ENCODE measurements at places on chromosomes 7 and 10.

- no peak for DNase-seq
Observed at GRCh38 chr10:127198307-127198706, 1.9 kb upstream of the INSYN2A start.

DNA sequence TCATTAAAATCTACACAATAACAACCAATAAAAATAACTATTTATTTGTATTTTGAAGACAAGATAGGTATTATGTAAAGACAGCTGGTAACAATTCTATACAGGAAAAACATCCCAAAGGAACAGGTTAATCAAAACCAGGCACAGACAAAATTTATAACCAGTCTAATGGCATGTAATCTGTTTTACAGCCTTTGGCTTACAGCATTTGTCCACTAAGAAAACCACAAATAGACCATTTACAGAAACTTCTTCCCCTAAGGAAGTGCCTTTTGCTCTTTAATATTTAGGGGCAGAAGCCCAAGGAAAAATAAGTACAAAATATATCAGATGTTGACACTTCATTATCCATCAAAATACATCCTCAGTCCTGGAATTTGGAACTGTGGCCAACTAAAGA is 65.0 kb downstream of the SVIL start:
- no peak for DNase-seq

DNA sequence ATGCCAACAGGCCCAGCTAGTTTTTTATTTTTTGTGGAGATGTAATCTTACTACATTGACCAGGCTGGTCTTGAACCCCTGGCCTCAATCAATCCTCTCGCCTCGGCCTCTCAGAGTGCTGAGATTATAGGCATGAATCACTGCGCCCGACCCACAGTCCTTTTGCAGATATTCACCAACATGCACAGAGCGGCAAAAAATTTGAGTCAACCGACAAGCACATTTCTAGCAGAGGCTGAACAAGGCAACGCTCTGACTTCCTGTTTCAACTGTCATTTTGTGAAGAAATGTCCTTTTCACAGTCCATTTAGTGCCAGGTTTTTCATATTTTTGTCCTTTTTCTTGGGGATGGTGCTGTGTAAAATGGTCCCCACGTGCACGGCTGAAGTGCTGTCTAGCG is 71.1 kb upstream of the KAT6B start:
- no peak for DNase-seq

DNA sequence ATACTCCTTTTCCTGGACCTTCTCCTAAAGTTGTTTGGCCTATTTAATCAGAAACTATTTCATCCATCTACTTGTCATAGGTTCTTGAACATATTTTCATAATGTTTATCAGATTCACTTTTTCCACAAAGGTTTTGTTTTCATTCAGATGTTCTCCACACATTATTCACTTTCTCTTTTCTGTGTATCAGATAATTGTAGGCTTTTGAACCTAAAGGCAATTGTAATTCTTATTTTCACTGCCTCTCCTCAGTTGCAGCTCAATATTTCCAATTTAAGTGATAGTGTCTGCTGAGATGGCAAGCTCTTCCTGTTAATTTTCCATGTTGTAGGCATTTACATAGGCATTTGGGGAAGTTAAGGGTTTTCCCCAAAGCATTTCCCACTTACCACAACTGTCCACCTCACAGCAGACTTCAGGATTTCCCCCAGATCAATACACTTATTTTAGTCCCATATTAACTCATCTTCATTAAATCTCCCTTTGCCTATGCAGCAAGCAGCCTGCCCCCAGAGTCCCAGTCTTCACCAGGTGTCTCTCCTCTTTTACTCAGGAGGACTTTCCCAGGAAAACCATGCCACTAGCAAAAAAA is 12.3 kb upstream of the IKZF1 start:
- no peak for DNase-seq

DNA sequence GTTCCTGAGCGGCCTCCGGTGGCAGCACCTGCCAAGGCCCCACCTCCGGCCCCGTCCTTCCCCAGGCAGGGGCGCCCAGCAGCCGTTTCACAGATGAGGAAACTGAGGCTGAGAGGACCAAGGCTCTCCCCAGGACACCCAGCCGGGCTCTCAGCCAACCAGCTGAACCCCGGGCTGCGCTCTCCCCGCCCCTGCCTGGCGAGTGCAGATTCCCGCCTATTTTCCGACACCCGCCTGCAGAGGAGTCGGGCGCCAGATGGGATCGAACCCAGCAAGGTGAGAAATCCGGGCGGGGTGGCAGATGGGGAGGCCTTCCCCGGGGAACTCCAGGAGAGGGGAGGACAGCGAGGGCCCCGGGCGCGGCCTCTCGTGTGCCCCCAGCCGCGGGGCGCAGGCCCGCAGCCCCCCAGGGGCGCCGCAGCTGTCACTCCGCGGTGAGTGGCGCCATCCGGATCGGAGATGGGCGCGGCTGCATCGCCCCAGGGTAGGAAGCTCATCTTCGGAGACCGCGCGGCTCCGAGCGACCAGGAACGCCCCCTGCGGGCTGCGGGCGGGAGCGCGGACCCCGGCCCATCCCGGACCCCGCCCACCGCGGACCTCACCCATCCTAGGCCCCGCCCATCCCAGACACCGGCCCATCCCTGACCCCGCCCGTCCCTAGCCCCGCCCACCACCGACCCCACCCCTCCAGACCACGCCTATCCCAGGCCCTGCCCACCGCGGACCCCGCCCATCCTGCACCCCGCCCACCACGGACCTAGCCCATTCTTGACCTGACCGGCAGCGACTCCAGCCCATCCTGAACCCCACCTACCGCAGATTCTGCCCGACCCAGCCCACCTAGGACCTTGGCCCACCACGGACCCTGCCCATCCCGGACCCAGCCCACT is 90.3 kb downstream of the MICALL2 start:
- peak; percentile 96 for DNase-seq

DNA sequence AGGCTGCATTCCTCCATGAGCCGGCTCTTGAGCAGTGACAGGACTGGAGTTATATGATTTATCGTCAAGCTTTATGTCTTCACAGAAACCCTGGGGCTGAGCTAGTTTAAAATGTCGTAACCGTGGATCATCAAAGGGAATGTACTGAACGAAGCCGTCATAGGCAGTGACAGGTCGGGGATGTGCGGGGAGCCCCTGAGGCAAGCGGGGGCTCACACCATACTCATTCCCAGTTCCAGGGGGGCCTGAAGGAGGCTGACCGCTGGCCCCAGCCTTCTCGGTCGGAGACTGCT is 30.7 kb downstream of the JCAD start:
- no peak for DNase-seq

DNA sequence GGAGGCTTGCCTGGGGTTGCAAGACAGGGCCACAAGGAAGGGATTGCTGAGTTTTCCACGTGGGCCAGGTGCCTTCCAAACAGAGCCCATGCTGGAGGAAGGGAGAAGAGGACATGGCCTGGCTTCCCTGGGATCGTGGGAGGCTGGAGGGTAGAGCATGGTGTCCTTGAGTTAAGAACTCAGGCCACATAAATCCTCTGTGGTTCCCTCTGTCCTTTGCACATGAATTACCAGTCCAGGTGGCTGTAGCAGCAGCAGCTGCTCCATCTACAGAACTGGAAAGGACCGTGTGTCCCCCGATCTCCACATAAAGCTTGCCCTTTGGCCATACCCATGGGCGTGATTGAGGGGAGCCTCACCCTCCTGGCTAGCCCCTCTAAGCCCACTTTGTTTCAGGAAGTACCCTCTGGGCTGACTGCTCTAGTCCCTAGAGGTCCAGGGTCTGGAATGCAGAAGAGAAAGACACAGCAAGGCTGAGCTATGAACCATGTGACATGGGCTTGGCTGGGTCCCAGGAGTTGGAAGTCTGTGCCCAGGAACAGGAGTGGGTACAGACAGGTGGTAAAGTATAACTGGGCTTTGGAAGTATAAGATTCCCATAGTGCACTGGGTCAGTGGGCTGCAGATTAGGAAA is 84.9 kb downstream of the C10orf105 start:
- DNase-seq, result no peak

- DNase-seq, result no peak
Observed at GRCh38 chr10:86079088-86079487, 287.5 kb downstream of the GRID1 start.

DNA sequence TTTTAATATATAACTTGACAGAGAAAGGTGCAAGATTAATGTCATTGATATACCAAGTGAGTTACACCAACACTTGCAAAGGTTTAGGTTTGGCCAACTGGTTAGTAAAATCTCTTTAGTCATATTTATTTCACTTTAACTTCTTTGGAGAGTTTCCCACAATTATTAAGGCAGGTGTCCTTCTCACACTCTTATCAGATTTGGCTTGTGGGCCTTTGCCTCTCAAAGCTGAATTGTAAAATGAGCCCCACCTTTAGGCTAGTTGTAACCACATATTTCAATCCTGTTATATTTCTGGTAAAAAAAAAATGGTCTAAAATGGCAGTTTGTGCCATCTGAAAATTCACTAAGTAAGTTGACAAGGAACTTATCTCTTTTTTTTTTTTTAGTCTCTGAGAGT is 26.6 kb upstream of the FOXP2 start:
- DNase-seq, result no peak

GRCh38 chr10:73743327-73743904 is 756 bp upstream of the SEC24C start:
- DNase-seq, result no peak

Data from neural progenitor cell (in vitro differentiated cells).